ENCODE measurements at places on chromosomes 11 and 22.

DNA sequence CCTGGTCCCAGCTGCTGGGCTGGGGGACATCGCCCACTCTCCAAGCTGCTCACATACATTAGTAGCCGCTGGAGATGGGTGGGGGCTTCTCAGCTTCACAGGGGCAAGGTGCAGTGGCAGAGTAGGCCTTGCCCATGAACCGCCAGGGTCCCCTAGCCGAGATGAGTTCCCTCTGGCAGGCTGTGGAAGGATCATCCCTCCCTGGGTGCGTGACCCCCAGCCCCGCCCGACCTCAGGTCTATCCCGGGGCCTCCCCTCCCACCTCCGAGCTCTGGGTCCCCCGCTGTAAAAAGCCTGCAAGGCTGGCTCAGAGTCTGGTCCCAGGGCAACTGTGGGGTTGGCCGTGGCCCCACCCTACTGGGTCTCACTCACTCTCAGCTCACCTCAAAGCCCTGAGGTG is 15.3 kb upstream of the TPCN2 start:
- no peak for DNase-seq

DNA sequence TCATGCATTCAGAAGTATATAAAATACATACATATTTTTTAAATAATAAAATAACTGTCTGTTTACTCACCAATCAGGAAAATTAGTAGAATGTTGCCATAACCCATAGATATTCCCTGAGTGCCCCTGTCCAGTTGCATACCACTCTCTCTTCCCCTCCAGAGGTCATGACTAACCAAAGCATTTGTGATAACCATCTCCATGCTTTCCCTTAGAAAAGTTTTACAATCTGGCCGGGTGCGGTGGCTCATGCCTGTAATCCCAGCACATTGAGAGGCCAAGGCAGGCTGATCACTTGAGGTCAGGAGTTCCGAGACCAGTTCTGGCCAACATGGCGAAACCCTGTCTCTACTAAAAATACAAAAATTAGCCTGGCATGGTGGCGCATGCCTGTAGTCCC is 33.2 kb upstream of the LDHA start:
- DNase-seq = no peak

- no peak for DNase-seq
Observed at GRCh38 chr11:47152126-47152952, 24.3 kb downstream of the ARFGAP2 start.

- no peak for DNase-seq
Observed at GRCh38 chr11:34757026-34757451, 136.1 kb downstream of the EHF start.

DNA sequence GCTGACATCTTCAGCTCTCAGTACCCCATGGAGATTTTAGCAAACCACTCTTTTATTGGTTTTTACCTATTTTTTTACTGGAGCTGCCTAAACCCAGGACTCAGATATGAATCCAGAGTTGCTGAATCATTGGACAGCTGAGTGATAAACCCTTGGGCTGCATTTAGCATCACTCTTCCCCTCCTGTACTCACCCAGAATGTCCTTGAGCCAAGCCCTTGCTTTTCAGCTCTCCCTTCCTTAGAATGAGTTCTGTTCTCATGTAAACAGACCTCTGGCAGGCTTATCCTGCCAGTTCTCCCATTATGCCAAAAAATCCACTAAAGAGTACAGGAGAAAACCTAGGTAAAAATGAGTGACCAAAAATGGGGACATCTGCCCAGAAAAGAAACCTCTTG is 200.1 kb upstream of the POU2AF2 start:
- no peak for DNase-seq

- DNase-seq = no peak
Observed at GRCh38 chr11:9657531-9657930, 6.3 kb upstream of the SWAP70 start.

DNA sequence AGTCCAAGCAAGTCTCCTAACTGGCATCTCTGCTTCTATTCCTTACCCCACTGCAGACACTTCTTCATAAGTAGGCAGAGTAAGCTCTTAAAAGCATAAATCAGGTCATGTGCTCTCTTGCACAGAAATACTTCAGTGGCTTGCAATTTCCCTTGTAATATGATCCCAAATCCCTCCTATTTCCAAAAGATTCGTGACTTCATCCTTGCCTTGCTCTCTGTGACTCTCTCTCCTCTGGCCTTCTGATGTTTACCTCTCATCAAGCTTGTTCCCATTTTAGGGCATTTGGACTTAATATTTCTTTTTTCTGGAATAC is 37.4 kb upstream of the NCR3LG1 start:
- DNase-seq = no peak

GRCh38 chr11:120130176-120130980 is 7.5 kb downstream of the TRIM29 start:
- no peak for DNase-seq

- DNase-seq = no peak
Observed at GRCh38 chr11:126007238-126007637, 55.4 kb downstream of the CDON start.

DNA sequence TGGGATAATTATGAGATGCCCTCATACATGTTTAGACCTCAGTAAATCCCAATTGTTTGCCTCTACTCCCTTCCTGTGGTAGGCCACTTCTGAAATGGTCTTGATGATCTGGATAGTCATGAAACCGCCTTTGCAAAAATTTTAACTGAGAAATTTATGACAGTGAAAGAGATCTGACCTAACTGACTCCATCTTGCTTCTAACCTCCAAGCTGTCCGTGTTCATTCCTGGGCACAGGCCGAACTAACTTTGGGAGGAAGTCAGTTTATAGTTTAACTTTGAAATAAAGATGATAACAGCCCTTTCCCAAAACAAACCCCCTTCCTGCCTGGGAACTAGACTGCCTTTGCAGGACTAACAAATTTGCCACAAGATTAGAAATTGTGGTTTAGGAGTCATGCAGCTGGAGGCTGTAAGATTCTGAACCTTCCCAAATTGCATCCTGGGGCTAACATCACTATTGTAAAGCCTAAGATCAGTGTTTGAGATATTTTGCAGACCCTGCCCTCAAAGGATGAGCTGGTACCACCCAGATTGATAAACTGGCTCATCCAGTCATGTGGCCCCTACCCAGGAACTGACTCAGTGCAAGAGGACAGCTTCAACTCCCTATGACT is 19.9 kb upstream of the CTR9 start:
- no peak for DNase-seq

- DNase-seq = no peak
Observed at GRCh38 chr11:14435717-14436512, 63.7 kb downstream of the COPB1 start.

GRCh38 chr11:69518081-69518950 is 36.9 kb downstream of the LINC01488 start:
- no peak for DNase-seq

GRCh38 chr22:50641696-50642607 is 14.0 kb upstream of the ARSA start:
- no peak for DNase-seq

- DNase-seq = no peak
Observed at GRCh38 chr11:36254713-36255112, 34.5 kb downstream of the COMMD9 start.
